ENCODE measurements at places on chromosomes 6 and 20.

DNA sequence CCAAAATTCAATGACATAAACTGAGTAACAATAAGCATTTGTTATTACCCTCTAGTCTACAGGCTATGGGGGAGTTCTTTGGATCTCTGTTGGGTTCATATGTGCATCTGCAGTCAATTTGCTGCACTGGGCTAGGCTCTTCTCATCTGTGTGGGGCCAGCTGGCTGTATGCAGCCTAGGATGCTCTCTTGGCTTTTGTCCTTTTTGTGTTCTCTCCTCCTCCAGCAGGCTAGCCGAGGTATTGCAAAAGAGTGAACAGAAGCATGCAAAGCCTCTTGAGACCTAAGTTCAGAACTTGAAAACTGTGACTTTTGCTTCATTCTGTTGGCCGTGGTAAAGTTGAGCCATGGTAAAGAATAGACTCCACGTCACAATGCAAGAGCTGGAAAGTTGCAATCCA is 62.8 kb upstream of the FOXO3 start:
- no peak for DNase-seq

DNA sequence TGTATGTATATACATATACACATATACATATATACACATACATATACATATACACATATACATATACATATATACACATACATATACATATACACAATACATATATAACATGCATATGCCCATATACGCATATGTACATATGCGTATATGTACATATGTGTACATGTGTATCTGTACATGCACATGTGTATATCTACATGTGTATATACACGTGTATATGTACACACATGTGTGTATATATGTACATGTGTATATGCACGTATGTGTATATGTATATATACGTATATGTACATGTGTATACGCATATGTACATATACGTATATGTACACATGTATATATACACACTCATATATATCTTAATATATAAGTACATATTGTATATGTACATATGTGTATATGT is 60.3 kb downstream of the RGS17 start:
- no peak for DNase-seq

DNA sequence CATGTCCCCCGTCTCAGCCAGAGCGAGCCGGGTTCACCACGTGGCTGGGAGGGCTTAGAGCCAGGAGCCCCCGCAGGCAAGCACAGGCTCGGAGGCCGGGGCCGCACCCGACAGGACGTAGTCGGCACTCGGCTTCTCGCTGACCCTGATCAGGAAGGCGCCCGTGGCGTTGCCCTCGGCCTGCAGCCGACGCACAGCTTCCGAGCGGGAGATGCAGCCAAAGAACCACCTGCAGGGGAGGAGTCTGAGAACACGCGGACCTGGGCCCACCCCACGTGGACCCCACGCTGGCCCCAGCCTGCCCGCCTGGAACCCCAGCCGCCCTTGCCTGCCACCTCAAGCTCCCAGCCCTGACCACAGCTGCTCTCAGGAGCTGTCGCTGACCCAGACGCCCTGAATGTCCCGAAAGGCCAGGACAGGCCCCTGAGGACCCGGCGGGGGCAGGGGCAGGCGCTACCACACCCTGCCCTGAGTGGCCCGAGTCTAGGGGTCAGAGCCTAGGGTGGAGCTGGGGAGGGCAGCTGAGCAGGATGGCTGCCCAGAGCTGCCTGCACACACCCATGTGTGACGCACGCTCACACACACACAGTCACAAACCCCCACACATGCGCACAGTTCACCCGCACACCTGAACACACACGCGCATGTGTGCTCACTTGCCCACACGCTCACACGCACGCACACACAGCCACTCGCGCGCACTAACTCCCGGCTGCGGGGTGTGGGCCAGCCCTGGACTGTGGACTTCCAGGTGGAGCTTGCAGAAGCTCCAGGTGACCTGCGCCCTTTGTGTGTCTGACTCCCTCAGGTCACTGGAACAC is 2.1 kb downstream of the PTK6 start:
- DNase-seq, result no peak

DNA sequence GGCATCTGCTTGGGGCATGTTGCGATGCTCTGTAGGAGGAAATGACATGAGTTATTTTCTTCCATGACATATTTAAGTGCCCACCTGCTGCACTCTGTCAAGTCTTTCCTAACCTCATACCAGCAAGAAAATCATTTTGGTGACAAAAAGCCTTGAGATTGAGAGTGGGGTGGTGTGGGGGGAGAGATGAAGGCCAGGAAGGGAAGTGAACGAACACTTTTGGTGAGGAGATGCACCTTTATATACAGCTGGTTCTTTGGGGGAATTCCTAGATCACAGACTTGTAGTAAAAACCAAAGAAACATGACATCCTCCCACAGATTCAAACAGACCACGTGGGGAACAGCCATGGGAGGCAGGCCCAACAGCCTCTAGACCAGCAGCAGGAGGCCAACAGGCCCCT is 26.1 kb downstream of the NCOA5 start:
- no peak for DNase-seq

- DNase-seq, result no peak
Measured at GRCh38 chr20:22160101-22160652, 424.2 kb downstream of the FOXA2 start.

GRCh38 chr20:1418350-1418749 is 25.5 kb upstream of the FKBP1A start:
- DNase-seq, result no peak

DNA sequence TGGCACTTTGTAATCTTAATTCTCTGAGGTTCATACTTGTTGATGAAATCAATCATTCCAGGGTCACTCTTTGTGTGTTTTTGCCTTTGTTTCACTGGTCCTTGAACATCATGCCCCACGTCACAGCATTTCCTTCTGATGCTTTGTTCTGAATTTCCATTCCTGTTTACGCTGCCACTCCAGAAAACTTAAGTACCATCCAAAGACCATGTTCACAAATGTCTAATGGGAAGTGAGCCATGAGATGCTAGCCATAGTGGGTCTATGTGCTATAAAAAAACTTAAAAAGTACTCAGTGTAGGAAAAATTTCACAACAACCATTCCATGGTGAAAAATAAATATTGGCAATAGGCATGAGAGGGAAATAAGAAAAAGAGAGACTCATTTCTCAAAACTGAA is 232.0 kb downstream of the IBTK start:
- DNase-seq, result no peak

DNA sequence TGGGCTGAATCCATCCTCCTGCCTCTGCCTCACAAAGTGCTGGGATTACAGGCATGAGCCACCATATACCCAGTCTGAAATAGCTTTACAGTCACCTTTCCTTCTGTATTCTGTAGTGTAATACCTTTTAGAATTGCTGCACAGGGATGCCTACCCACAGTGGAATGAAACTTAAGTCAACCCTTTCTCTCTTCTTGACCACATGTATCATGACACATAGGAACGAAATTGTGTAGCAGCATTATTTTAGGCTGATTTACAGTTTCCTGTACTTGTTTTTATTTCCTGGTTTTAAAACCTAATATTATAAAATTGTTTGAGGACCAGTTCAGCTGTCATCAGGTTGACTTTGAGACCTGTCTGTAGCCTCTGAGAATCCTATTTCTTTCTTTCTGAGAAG is 297.8 kb downstream of the ZFAND3 start:
- DNase-seq, result no peak

GRCh38 chr6:150710236-150710635 is 110.6 kb downstream of the PLEKHG1 start:
- no peak for DNase-seq

DNA sequence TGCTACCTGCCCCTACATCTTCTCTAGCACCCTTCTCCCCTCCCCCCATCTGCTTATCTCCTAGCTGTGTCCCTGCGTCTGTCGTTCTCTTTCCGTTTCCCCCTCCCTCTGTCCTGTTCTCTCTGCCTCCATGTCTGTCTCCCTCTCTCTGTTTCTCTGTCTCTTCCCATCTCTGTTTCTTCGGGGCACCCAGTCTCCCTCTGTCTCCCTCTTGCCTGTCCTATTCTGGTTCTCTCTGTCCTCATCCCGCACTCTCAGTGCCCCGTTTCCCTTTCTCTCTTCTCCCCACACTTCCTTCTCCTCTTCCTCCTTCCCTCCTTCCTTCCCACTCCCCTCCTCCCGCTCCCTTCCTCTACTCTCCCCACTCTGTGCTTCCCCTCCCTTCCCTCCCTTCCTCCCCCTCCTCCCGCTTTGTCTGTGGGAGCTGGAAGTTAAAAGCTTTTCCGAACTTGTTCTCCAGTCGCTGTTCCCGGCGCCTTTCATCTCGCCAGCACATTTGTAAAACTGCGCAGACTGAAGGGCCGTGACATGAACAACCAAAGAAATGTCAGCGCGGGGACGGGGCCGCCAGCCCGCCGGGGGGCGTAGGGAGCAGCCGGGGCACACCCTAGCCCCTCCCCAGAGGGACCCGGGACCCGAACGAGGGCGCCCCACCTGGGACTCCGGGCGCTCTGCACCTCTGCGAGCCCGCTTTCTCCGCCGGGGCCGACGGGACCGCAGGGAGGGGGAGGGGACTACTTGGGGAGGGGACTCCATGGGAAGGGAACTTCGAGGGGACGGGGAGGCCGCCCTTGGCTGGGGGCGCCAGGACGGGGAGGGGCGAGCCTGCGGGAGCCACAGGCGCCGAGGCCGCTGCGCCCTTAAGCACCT is 4.0 kb upstream of the CDH22 start:
- DNase-seq, result no peak

DNA sequence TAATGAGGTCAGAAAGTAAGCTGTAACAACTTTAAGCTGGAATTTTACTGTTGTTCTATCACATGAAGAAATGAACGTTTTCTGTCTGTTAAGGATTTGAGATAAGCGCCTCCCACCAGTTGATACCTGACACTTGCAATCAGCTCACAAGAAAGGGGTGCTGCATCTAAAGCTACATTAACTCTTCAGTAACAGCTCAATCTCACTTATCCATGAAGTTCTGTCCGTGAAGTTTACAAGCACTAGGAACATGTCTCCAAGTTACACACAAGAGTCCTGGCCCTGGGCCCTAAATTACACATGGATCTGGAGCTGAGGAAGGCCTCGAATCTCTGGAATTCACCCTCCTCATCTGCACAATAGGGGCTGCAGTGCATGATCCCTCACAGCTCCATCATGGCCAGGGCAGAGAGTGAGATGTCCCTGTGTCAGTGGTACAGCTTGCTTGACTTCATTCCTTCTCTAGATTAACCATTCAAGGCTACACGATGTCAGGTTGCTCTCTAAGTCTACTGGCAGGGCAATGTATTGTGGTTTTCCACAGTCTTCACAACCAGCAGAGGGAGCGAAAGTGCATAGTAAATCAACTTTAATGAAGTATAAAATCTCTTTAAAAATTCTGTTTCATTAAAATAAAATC is 182.4 kb upstream of the MCHR2 start:
- no peak for DNase-seq

DNA sequence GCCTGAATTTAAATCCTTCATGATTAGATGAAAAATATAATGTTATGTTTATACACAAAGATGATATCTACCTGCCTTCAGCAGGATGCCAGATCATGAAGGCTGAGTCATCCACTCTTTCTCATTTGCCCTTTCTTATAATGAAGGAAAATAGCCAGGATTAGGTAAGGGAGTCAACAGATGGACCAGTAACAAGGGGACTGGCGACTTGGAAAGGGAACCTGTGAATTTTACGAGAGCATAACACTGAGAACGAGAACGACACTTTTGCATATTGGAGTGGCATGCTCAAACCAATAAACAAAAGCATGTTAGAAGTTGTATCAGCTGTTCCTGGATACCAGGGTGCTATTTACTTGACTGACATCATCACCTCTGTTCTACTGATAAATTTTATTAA is 154.0 kb downstream of the LAMP5 start:
- DNase-seq, result no peak

- DNase-seq, result no peak
Measured at GRCh38 chr6:167152862-167153261, 4.9 kb downstream of the GPR31 start.

DNA sequence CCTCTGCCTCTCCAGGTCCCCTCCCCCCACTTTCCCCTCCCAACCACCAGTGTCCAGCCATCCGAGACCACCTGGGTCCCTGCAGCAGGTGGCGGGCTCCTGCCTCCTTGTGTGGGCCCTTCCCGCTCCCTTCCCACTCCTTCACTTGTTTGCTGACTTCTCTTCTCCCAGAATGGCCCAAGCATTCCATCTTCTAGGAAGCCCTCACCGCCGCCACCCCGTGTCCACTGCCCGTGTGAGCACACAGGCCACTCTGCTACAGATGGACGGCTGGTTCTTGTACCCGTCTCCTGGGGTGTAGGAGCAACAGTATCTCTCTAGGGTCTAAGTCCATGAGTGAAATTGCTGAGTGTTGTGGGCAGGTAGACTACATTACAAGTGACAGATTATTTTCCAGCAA is 15.0 kb downstream of the BPHL start:
- DNase-seq, result no peak

DNA sequence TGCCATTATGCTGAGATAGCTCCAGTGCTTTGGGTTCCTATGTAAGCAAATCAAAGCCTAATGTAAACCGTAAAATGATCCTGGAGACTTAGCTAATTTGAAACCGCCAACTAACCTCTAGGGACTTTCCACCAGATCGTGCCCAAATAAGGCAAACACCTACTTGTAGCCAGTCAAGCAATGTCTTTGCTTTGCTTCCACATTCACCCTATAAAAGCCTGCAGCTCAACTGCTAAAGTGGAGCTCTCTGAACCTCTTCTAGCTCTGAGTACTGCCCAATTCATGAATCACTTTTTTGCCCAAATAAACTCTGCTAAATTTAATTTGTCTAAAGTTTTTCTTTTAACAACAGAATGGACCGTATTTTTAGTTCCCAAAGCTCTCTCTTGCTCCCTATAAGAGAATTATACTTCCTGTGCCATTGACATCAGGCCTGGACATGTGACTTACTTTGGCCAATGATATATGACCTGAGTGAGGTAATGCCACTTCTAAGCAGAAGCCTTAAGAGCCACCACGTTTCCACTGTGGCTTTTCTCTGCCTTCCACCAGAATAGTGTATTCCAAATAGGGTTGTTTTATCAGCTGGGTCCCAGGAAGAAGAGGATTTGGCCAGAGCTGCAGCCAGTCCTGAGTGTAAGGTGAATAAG is 34.8 kb upstream of the PSMF1 start:
- DNase-seq, result no peak

- DNase-seq, result no peak
Measured at GRCh38 chr6:64812138-64812537, 894.9 kb downstream of the EYS start.

Data from stimulated activated CD8-positive, alpha-beta memory T cell treated with anti-CD3 and anti-CD28 coated beads, Interleukin-4, amount 100 ng/mL, for 1 hour (primary cell).